ENCODE measurements at places on chromosomes 6 and 20.

DNA sequence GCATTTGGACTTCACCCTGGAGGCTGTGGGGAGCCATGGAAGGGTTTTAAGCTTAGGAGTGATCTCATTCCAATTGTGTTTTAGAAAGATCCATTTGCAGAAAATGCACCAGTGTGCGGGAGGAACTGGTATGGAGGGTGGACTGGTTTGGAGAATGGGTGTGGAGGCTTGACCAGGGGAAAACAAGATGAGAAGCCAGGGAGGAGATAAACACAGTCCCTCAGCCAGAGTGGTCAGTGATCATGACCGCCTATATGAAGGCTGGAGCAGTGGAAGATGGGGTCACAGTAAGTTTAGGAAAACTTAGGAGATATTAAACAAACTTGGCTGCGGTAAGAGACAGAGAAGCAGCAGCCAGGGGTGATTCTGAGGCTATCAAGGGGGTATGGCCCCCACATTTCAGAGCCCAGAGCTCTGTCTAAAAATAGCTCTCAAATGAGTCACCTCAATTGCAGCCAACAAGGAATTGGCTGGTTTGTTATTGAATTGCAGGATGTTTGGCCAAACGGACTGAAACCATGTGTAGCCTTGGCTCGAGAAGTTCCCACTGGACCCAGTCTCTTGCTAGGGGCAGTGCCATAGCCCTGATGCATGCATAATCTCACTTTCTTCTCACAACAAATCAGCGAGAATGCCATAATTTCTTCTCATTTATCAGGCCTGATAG lies 159.9 kb upstream of the TOP1 start:
- DNase-seq = no peak

GRCh38 chr20:60038400-60039008 lies 80.3 kb downstream of the CDH26 start:
- DNase-seq = no peak

DNA sequence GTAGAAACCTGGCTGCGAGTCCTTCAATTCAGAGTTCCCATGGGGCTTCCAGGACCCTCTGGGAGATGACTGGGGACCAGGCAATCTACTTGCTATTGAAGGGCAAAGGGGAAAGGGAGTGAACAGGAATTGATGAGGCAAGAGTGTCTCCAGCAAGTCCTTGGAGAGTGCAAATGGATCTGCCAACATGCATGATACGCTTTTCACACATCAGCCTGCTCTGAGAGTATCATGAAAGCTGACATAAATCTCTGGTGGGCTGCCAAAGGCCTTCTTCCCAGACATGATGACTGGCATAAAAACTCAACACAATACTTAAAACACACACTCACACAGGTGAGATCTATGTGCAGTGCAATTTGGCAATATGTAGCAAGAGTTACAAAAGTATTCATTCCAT lies 759.1 kb downstream of the PTPRT start:
- DNase-seq = no peak

- DNase-seq = no peak
Measured at GRCh38 chr6:109315341-109316110, 66.7 kb downstream of the CD164 start.

DNA sequence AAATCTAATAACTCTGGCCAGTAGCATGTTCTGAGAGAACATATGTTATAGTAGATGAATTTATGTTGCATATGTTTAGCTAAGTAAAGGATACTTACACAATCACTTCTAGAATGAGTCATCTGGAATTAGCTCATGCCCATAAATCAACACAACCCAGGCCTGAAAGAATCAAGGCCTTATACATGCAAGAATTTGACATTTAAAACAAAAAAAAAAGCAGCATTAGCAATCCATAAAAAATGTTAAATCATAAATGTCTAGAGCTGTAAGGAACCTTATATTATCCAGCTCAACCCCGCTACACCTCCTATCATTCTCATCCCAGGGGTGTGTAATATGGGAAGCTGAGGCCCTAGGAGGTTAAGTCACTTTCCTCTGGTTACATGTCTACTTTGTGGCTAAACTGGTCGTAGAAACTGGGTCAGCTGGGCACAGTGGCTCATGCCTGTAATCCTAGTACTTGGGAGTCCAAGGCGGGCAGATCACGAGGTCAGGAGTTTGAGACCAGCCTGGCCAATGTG lies 105.2 kb upstream of the CARMIL1 start:
- no peak for DNase-seq

DNA sequence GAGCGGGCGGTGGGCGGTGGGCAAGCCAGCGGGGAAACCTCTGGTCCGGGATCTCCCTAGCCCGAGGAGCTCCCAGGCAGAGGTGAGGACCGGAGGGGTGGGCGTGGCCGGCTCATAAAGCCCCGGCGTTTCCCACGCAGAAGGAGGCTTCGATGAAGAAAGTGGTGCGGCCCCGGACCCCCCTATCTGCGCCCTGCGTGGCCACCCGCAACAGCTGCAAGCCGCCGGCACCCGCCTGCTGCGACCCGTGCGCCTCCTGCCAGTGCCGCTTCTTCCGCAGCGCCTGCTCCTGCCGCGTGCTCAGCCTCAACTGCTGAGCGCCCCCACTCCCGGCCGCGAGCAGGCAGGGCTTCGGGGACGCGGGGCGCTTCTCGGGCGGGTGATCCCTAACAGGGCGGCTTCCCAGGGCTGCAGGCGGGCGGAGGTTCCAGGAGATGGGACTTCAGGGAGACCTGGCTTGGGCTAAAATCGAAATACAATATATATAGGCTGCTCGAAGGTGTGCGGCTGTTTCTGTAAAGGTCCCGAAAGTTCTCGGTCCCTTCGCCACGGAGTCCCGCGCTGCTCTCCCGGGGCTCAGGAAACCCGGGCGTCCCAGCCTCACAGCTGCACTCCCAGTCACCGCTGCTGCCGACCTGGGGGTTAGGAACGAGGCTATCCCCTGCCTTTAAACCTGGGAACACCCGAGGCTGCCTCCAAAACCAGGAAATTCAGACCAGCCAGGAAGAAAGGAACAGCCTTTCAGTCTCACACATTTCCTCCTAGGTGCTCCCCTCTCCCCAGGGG lies 27.8 kb downstream of the ASIP start:
- DNase-seq = no peak

DNA sequence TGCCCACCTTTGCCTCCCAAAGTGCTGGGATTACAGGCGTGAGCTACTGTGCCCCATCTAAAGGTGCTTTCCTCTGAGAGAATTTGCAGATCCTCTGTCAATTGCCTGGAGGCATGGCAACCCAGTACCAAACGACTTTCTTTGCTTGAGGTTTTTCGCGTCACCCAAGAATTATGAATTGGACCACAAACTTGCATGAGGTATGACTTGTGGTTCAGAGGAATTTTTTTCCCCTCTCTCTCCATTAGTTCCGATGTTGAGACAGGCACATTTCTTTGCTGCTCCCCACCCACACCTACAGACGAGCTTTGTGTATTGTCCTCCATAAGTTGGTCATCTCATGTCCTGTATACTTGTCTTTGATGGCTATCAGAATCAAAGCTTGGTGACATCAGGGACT lies 11.8 kb upstream of the SCAF8 start:
- no peak for DNase-seq

DNA sequence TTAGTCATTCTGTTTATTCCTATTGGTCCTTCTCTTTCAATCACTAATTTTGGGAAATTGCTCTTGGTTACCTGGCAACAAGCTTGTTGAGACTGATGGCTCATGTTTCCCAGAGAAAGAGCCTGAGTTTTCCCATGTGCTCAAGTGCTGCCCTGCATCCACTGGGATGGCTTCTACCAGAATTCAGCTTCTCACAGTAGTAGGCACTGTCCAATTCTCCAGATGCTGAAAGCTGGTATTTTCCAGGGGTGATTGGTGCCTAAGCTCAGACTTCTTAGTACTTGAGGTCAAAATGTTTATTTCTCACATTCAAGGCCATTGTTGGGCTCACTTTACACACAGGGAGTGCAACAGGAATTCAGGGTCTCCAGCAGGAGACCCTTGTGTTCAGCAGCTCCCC lies 29.1 kb upstream of the SLC2A12 start:
- DNase-seq = no peak

DNA sequence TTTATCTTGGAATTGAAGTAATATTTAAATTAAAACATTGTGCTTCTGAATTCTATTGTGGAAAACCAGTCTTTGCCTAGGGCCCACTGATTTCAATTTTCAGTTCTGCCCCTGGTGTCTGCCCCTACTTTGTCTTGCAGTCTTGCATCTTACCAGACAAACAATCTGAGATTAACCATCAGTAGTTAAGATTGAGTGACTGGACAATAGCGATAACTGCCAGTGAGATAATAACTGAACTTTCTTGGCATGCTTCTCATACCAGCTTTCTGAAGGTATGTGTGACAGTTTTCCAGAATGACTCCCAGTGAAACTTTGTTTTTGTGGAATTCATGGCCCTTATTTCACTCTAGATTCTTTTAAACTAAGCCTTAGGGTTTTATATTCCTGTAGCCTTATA lies 53.5 kb downstream of the KCNQ5 start:
- no peak for DNase-seq

GRCh38 chr20:58994390-58995159 lies 12.5 kb downstream of the CTSZ start:
- DNase-seq = no peak

DNA sequence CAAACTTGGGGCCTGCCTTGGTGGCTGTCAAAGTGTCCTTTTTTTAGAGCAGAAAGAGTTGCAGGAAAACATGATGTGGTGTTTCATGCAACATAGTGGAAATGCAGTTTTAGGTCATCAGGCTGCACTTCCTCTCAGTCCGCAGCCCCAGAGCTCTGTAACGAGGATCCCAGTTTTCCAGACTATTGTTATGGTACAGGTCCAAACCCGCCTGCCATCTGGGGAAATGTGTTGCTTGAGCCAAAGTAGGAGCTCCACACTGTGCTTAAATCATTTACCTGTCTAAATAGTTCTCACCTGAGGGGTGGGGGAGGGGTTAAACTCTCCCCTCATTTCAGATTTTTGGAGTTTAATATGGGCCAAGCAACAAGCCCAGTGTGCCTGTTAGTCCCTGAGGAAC lies 59.8 kb downstream of the GOPC start:
- DNase-seq = no peak

GRCh38 chr6:151962246-151962846 lies 154.9 kb downstream of the ESR1 start:
- DNase-seq = peak; percentile 3

- peak; percentile 44 for DNase-seq
Measured at GRCh38 chr20:25310268-25310920, 62.5 kb downstream of the PYGB start.

GRCh38 chr6:168719901-168720300 lies 278.9 kb downstream of the SMOC2 start:
- DNase-seq = no peak

- DNase-seq = no peak
Measured at GRCh38 chr6:44649365-44650025, 262.0 kb downstream of the CDC5L start.

GRCh38 chr20:63139837-63140236 lies 76.1 kb downstream of the YTHDF1 start:
- no peak for DNase-seq

DNA sequence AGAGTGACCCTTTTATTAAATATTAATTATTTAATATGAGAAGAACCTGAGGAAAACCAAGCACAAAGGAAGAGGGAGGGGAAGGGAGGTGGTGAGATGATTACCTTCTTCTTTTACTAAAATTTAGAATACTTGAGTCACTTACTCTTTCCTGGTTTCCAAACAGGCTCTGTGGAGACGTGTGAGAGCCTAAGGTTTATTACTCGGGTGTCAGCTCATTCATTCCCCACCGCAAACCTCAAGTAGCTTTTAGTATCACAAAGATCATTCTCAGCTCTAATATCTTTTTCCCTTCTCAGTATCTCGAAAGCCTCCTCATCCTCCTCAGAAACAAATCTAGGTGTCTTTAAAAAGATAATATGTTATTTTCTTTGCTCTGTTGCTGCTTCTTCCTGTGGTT lies 497.2 kb upstream of the JARID2 start:
- no peak for DNase-seq

All from CD4-positive, alpha-beta T cell treated with Interleukin-10 for 1 hour (primary cell).